ENCODE measurements at places on chromosomes 7 and 10. TPM values are rescaled to one million over a fixed set of nuclear protein-coding genes. Genes with fewer than 3 reads are reported as not detected.

- no peak for DNase-seq
- no peaks in the 10 kb centered on the region for H3K4me1 ChIP-seq
- no peak overlapping the region for H3K27ac ChIP-seq
- no peak overlapping the region for H3K4me3 ChIP-seq
These were observed 191.2 kb downstream of the ADAM12 start for GRCh38 chr10:126197036-126197543.

DNA sequence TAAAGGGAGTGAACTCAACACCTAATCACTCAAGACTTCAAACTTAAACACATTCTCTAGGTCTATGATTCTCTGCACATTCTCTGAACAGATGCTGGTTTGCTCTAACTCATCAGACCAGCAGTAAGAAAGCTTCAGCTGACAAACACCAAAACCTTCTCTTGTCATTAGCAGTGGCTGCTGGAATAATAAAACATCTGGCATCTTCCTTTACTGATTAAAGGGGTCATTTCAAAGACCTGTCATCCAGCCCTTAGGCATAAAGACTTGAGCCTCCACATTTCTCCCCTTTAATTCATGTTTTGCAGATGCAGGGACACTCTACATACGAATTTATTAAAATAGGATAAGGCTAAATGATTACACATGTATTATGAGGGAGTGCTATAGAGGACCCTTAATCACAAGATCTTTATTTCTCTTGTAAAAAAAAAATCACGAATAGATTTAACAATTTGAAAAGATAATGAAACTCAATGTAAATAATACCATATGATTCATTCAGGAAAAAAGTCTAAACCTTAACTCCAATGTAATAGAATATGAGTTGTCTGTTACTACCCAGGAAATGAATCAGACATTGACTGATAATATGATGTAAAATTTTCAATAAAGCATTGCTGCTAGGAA is 152.4 kb upstream of the GNAI1 start:
- peaks cover 4% of the 10 kb centered on the region for H3K4me1 ChIP-seq
- no peak overlapping the region for H3K4me3 ChIP-seq
- peak; percentile 90 for DNase-seq
- H3K27me3 ChIP-seq, result no peaks in the 10 kb centered on the region

GRCh38 chr7:138029941-138030340 is 28.1 kb upstream of the CREB3L2 start:
- H3K36me3 ChIP-seq, result no peaks in the 10 kb centered on the region
- H3K4me3 ChIP-seq, result no peak overlapping the region
- no peak overlapping the region for H3K27ac ChIP-seq
- H3K4me1 ChIP-seq, result no peaks in the 10 kb centered on the region
- DNase-seq, result no peak

DNA sequence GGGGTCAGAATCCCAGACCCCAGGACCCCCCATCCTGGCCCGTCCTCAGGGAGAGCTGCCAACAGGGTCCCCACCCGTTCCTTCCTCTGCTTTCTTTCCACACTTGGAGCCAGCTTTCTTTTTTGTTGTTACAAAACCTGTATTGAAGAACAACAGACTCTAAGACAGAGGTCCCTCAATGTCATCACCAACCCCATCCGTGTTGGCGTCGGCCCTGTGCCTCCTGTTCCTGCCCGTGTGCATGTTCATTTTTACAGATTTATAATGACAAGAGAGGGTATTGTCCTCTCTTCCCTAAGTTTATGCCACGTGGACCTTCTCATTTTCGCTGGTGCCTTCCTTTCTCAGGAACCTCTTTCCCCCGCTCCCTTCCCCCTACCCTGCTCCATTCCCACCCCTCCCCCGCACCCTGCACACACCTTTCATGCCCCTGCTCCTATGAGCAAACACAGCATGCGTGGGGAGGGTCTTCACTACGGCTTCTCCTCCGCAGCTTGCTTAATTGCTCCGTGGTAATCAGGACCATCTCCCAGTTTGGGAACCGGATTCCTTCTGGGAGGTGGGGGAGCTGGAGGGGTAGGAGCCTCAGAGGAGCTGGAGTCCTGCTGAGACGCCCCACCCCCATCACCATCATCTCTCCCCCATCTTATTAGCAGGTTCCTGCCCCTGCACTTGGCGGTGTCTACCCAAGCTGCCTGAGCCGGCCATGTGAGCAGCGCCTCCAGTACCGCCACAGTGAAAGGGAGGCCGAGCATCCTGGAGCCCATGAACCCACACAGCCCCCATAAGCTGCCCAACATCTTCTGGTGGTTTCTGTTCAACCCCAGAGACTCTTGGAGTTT is 88.0 kb upstream of the INSIG1 start:
- no peak overlapping the region for H3K4me3 ChIP-seq
- peaks cover 2% of the 10 kb centered on the region for H3K27me3 ChIP-seq
- H3K27ac ChIP-seq, result peak overlapping the region; percentile 5

DNA sequence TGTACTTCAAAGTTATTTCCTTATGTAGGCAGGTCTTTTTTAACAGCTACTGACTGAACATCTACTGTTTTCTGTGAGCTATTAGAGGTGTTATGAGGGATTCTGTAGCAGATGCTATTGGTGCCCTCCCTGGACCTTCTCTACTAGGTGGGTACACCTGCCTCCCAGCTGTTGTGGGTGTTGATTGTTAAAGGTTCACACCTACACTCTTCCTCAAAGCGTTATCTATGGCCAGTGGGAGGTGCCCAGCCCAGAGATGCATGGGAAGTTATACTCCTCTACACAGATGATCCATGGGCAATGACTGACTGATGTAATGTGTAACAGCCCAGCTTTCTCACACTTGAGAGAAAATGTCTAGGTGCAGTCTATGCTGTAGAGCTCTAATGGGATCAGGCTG is 127.7 kb downstream of the PRKG1 start:
- H3K27me3 ChIP-seq, result no peaks in the 10 kb centered on the region
- DNase-seq, result no peak
- no peak overlapping the region for H3K27ac ChIP-seq

GRCh38 chr10:110544958-110545537 is 22.4 kb upstream of the SMC3 start:
- peak overlapping the region; percentile 7 for H3K27ac ChIP-seq
- peaks cover 9% of the 10 kb centered on the region for H3K27me3 ChIP-seq
- H3K4me3 ChIP-seq, result no peak overlapping the region
- DNase-seq, result no peak
- H3K4me1 ChIP-seq, result no peaks in the 10 kb centered on the region

The HYAL4 gene
- total RNA-seq, result not detected

The HDAC9 gene
- total RNA-seq, result 41.0 TPM

The DGKI gene
- total RNA-seq, result 1.5 TPM

The CLRN3 gene
- total RNA-seq, result not detected

DNA sequence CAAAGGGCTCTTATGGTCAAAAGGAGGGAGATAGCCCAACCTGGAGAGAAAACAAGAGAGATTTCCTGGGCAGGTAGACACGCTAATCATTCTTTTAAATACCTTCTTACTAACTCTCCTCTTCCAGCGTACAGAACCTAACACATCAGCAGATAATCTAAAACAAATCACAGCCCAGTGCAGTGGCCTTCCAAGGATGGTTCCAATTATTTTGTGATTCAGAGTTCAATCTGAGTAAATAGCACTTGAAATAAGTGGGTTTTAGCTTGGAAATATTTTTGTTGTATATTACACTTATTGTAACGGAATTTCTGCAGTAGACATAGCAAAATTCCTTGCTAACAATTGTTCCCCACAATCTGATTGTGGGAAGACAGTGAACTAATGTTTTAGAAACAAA is 7.3 kb upstream of the IMPDH1 start:
- no peaks in the 10 kb centered on the region for H3K27me3 ChIP-seq
- no peaks in the 10 kb centered on the region for H3K36me3 ChIP-seq
- H3K4me1 ChIP-seq, result no peaks in the 10 kb centered on the region
- H3K27ac ChIP-seq, result no peak overlapping the region
- no peak for DNase-seq
- H3K4me3 ChIP-seq, result no peak overlapping the region

GRCh38 chr7:96026611-96027010 is 254.3 kb downstream of the DYNC1I1 start:
- H3K36me3 ChIP-seq, result no peaks in the 10 kb centered on the region
- no peaks in the 10 kb centered on the region for H3K4me1 ChIP-seq
- H3K4me3 ChIP-seq, result no peak overlapping the region
- H3K27ac ChIP-seq, result no peak overlapping the region
- no peaks in the 10 kb centered on the region for H3K27me3 ChIP-seq
- DNase-seq, result no peak

- no peak for DNase-seq
- H3K27me3 ChIP-seq, result no peaks in the 10 kb centered on the region
- H3K36me3 ChIP-seq, result no peaks in the 10 kb centered on the region
- no peak overlapping the region for H3K4me3 ChIP-seq
These were observed 12.3 kb downstream of the RAPGEF5 start for GRCh38 chr7:22344655-22345054.

- no peak overlapping the region for H3K4me3 ChIP-seq
- no peaks in the 10 kb centered on the region for H3K4me1 ChIP-seq
- DNase-seq, result no peak
These were observed 17.4 kb upstream of the SLF2 start for GRCh38 chr10:100895346-100895745.

- H3K4me1 ChIP-seq, result peaks cover 2% of the 10 kb centered on the region
- H3K27ac ChIP-seq, result no peak overlapping the region
- no peak overlapping the region for H3K4me3 ChIP-seq
- no peaks in the 10 kb centered on the region for H3K27me3 ChIP-seq
- DNase-seq, result peak; percentile 61
These were observed 20.0 kb downstream of the RBM17 start for GRCh38 chr10:6108631-6109443.

All from lung (tissue), 17 donors.